Glomerular endothelial cell (primary cell): ENCODE measurements at places on chromosomes 11 and 22.

DNA sequence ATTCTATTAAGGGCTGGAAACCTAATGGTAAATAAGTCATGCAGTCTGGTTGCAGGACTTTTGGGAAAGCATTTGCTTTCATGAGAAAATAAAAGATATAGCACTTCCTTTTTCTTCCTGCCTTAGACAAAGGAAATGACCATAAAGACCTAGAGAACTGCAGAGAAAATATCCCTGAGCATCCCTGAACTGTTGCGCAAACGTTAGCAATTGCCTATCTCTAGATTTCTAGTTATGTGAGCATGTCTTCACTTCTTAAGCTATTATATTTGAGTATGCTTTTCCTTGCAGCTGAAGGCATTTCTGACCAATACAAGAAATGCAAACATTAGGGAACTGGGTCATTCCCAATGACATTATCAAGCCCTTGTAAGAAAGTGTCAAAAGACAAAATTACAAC, 110.6 kb downstream of the KIF18A start:
- no peak for DNase-seq

DNA sequence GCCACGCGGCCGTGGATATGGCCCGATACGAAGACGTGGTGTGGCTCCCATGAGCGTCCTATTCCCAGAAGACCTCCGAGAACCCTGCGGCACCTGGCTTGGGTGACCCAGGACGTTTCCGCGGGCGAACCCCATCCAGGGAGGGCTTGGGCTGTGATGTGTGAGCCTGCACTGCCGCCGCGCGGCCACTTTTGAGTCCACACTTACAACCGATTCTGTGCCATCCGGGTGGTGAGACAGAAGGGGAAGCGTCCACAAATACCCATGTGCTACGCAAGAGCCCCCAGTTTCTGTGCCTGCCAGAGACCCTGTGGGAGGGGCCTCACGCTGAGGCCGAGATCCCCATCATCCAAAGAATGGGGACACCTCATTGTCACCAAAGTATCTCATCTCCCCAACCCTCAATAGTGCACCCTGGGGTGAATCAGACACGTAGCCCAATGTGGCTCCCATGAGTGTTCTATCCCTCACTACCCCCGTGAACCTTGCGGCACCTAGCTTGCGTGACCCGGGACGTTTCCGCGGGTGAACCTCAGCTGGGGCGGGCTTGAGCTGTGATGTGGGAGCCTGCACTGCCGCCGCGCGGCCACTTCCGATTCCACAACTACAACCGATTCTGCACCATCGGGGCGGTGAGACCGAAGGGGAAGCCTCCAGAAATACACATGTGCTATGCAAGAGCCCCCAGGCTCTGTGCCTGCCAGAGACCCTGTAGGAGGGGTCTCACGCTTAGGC, 4.6 kb upstream of the H19 start:
- no peak for DNase-seq

- DNase-seq, result no peak
Observed at GRCh38 chr11:6245536-6245935, 6.6 kb downstream of the CNGA4 start.

DNA sequence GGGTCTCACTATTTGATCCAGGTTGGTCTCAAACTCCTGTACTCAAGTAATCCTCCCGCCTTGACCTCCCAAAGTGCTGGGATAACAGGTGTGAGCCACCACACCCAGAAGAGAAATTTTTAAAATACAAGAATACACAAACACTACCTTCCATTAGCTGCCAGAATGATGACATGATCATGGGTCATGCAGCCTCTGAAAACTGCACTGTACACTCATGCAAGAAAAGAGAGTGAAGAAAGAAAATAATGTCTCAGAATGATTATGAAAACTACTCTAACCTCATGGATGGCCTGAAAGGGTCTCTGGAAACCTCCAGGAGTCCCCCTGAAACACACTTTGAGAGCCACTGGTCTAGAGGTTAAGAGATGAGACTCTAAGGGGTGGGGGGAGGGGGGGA, 18.8 kb downstream of the VPS37C start:
- no peak for DNase-seq

DNA sequence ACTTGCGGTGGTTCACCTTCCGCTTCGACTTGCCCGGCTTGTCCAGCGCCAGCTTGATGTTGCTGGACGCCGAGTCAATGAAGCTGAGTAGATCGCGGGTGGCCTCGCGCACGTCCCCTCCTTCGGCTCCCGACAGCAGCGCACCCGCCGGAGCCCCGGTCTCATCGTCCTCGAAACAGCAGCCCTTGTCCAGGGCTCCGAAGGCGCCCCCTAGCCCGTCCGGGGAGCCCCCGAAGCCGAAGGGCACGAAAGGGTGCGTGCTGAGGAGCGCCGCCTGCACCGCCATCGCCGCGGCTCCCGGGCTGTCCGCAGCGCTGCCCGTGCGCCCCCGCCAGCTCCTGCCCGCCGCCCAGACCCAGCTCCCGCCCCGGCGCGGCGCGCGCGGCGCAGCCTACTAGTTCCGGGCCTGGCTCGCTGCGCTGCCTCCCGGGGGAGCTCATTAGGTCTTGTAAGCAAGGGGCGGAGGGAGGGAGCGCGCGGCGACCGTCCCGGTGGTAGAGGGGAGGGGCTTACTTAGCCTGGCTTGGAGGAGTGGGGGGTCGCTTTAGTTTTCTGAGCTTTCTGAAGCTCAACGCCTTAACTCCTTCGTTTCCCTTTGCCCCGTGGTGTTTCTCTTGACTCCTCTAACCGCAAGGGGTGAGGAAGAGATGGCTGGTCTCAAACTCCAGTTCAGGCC, at the start of gene FAM181B:
TSS of gene FAM181B (minus strand) at position 421 of the 676 bp plus-strand sequence. CDS start at position 286, 135 bp downstream.
- no peak for DNase-seq

DNA sequence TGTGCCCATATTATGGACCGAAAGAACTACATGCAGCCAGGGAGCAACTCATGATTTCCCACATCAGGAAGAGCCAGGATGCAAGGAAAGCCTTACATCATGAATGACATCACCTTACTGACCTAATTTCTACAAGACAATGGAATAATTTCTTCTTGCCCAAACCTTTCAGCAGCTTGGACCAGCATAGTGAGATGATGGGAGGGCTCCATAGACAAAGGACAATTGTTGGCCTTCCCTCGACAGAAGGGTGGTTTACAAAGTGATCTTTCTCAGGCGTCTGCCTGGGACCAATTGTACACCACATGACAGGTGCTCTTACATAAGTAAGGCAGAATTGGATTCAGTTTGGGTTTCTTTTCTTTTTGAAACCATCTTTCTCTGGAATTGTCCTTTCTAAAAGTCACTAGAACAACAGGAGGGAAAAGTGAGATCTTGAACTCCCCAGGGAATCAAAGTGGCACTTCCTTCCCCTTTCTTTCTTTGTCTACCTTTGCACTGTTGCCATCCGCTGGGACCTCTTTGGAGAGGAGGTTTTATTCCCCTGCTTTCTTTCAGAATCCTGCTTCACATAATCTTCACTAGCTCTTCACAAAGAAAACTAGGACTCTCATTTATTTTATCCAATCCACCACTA, 51.7 kb upstream of the PAK1 start:
- no peak for DNase-seq

GRCh38 chr11:40291329-40291728, 1168.1 kb downstream of the LRRC4C start:
- DNase-seq, result no peak

DNA sequence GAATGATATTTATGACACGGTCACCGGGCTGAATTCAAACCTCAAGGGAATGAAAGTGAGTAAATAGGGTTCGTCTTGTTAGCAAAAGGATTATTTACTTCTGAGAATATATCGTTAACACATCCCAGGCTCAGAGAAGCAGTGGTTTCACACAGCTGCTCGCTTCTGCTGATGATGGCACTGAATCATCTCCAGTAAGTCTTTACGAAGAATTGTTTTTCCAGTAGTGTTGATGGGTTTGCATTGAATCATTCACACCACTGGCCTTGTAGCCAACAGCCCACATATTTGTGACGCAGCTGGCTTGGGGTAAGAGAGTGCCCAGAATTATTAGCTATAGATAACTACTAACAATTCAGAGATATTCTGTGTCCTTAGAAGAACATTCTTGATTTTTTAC, 236.3 kb downstream of the CADM1 start:
- no peak for DNase-seq

DNA sequence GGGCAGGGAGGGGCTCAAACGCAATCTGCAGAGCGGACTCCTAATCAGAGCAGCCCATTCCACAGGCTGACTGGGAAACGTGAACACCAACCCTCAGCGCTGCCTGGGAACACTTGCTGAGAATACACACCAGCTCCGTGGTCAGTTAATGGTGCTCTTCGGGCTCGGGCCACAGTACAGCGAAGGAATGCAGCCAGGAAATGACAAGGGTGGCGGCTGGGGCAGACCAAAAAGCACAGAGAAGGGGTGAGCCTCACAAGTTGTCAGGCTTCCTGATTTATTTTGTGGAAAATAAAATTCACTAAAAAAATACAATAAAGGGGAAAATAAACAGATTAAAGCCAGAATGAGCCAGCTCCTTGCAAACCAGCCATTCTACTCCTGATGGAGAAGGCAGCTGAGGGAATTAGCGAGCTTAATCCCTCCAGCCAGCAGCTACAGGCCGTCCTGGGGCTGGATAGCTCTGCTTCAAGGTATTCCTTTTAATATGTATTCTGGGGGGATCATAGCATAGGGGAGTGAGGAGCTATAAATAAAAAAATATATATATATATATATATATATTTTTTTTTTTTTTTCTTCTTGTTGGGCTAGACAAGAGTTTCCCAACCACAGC, 165.5 kb upstream of the NTM start:
- no peak for DNase-seq
